Activated CD4-positive, alpha-beta T cell treated with anti-CD3 and anti-CD28 coated beads, Interleukin-2, amount 10 ng/mL, durations not matched to agents 7 days and 5 days (primary cell): ENCODE measurements at places on chromosomes 5 and 9. TPM values are rescaled to one million over a fixed set of nuclear protein-coding genes. Genes with fewer than 3 reads are reported as not detected.
A peak's percentile ranks its signal among the peaks of the same experiment; 100 is the strongest.

DNA sequence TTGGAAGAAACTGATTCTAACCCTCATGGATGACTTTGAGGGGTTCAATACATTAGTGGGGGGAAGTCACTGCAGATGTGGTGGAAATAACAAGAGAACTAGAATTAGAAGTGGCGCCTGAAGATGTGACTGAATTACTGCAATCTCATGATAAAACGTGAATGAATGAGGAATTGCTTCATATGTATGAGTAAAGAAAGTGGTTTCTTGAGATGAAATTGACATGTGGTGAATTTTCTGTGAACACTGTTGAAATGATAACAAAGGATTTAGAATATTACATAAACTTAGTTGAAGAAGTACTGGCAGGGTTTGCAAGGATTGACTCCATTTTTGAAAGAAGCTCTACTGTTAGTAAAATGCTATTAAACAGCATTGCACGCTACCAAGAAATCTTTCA lies 113.0 kb downstream of the UGCG start:
- peaks cover 21% of the 10 kb centered on the region for H3K4me1 ChIP-seq
- H3K4me3 ChIP-seq = no peak overlapping the region
- no peak overlapping the region for H3K27ac ChIP-seq
- peaks cover 14% of the 10 kb centered on the region for H3K27me3 ChIP-seq
- no peak for DNase-seq

DNA sequence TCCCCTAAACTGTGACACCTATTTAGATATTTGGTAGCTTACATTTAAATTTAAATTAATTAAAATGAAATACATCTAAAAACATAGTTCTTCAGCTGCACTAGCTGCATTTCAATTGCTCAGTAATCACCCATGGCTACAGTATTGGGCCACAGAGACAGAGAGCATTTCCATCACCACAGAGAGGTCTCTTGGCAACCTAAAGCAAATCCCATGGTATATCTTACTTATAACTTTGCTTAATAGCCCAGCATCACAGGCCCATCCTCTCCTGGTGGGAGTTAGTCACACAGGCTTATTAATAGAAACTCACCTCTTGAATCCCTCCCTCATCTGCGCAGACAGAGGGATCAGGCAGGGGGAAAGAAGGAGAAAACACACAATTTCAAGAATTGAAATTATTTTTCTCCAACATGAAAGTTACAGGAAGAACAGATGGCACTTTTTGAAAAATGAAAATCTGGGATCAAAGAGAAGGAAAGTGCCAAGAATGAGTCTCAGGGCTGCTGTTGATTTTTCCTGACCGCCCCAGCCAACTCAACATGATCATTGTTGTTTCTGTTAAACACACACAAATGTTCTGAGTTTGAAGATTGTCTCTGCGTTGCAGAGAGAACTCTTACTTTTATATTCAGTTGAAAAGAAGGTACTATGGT lies 144.6 kb downstream of the CMYA5 start:
- no peak overlapping the region for H3K27ac ChIP-seq
- no peak overlapping the region for H3K4me3 ChIP-seq
- H3K27me3 ChIP-seq = peaks cover 5% of the 10 kb centered on the region
- no peaks in the 10 kb centered on the region for H3K4me1 ChIP-seq

Gene TEK
- total RNA-seq = not detected

- no peak overlapping the region for H3K4me3 ChIP-seq
- no peaks in the 10 kb centered on the region for H3K27me3 ChIP-seq
- no peak for DNase-seq
- H3K27ac ChIP-seq = no peak overlapping the region
- H3K4me1 ChIP-seq = no peaks in the 10 kb centered on the region
- no peaks in the 10 kb centered on the region for H3K36me3 ChIP-seq
These were observed 16.7 kb downstream of the P4HA2 start for GRCh38 chr5:132210944-132211343.

Gene FREM1
- total RNA-seq = not detected

DNA sequence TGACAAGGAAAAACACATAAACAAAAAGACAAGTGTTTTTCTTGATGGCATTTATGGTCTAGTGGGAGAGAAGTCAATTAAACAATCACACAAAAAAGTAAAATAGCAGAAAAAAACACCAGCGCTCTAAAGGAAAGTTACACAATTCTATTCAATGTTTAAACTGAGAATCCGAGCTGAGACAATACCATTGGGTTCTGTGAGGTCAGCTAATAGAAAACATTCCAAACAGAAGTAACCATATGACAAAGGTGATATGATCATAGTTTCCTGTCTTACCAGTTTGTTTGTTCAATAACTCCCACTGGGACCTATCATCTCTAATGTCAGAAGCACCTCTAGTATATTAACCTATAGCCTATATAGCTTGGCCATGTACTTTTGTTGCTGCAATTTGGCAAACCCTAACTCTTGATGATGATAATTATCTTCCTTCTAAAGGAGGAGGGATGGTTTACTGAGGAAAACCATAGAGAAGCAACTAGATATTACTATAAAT lies 1030.0 kb downstream of the CDH12 start:
- H3K27me3 ChIP-seq = no peaks in the 10 kb centered on the region
- no peaks in the 10 kb centered on the region for H3K4me1 ChIP-seq
- no peaks in the 10 kb centered on the region for H3K36me3 ChIP-seq
- no peak for DNase-seq
- no peak overlapping the region for H3K4me3 ChIP-seq
- H3K27ac ChIP-seq = no peak overlapping the region

Gene WDR38
- total RNA-seq = not detected

Gene SLC6A18
- total RNA-seq = not detected

GRCh38 chr5:179228341-179229121 lies 116.7 kb downstream of the ADAMTS2 start:
- no peaks in the 10 kb centered on the region for H3K4me1 ChIP-seq
- no peak overlapping the region for H3K27ac ChIP-seq
- H3K27me3 ChIP-seq = no peaks in the 10 kb centered on the region
- no peak overlapping the region for H3K4me3 ChIP-seq
- H3K36me3 ChIP-seq = no peaks in the 10 kb centered on the region
- no peak for DNase-seq

DNA sequence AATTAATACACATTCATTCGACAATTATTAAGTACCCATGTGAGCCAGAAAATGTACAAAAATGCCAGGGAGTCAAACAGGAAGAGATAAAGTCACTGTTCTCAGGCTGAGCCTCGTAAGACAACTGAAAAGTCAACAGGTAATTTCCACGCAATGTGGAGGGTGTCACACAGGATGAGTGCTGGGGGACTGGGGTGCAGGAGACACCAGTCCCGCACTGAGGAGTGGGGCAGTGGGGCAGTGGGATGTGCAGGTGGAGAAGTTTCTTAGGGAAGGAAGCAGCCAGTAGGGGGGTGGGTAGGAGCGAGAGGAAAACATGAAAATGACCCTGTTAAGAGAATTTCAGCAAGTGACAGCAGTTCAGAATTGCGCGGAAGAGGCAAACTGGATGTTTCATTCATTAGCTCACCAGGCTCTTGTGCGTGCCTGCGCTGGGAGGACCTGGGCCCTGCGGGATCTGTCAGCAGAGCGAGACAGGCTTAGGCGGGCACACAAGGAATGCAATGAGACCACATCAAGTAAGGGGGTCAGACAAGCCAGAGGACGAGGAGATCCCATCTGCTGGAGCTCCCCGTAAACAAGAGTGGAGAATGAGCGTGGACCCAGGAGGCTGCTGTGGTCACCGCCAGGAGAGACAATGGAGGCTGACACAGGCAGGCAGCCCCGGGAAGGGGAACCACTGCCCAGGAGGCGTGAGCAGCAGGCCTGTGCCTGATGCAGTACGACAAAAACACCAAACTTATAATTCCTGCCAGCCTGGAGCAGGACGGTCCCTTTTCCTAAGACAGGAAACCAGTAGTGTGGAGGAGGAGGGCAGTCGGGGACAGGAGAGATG lies 21.0 kb downstream of the CAMSAP1 start:
- no peaks in the 10 kb centered on the region for H3K36me3 ChIP-seq
- no peaks in the 10 kb centered on the region for H3K27me3 ChIP-seq
- DNase-seq = no peak
- peak overlapping the region; percentile 87 for H3K27ac ChIP-seq

DNA sequence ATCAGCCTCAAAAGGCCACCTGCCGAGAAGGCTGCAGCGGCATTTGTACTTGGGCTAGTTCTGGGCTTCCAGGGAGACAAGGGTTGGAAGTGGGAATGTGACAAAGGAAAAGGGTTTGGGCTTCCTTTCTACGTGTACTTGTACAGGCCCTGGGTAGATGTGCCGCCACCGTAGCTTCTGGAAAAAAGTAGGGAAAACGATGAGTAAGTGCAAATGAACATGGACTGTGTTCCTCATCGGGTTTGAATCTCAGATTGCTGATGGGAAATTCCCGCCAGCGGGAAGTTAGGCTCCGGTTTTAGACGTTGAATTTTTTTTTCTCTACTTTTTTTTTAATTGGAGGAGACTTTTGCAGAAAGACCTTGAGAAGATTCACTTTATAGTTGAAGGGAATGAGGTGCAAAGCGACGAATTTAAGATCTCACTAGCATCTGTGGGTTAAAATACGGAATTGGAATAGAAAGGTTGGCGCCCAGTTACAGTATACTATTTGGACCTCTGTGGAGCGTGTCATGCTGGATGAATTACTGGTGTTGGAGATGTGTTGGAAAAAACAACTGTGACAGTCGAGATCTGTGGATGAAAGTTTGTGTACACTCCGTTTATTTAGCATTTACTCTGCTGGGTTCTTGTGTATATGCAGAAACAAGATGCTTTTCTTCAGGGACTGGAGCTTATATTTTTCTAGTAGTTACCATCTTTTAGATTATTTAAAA lies 1.2 kb downstream of the G3BP1 start:
- peak overlapping the region; percentile 81 for H3K4me3 ChIP-seq
- H3K4me1 ChIP-seq = peaks cover 50% of the 10 kb centered on the region
- peaks cover 31% of the 10 kb centered on the region for H3K36me3 ChIP-seq
- peak overlapping the region; percentile 94 for H3K27ac ChIP-seq

Gene PCDHB12
- total RNA-seq = not detected

DNA sequence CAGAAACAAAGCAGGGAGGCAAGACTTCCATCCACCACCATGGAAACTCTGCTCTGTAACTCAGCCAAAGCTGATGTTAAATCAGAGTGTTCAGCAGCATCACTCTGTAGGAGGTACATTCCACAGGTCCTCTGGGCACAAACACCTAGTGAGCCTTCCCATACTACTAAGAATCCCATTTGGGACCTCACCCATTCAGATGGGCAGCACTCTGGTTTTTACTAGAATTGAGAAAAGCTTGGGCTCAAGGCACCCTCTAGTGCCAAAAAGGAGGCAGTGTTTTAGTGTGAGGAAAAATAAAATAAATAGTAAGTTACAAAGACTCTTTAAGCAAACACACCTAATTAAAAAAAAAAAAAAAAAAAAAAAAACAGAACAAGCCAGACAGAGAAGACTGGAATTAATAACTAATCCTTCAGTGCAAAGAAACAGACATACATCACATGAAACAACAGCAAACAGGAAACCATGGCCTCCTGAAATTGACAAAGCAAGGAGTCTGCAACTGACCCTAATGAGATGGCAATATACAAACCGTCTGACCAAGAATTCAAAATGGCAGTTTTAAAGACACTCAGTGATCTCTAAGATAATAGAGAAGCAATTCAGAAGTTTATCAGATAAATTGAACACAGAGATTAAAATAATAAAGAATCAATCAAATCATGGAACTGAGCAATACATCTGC lies 159.5 kb downstream of the GNA14 start:
- no peak overlapping the region for H3K4me3 ChIP-seq
- DNase-seq = peak; percentile 18
- peaks cover 9% of the 10 kb centered on the region for H3K36me3 ChIP-seq

Gene ANXA1
- total RNA-seq = 106 TPM

DNA sequence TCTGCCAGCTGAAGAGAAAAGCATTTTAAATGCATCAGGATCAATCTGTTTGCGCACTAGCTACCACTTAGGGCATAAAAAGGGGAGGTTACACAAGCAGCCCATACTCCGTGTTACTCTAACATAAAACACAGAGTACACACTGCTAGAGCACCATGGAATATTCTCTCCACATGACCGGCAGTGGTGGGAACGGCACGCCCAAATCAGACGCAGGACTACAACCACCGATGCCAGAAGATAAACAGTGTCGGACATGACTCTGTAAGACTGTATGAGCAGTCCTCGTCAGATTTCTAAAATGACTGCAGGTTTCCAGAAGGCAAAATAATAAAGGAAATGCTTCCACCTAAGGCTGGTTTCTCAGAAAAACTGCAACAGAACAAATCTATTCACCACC lies 40.0 kb downstream of the CDK5RAP2 start:
- no peak overlapping the region for H3K27ac ChIP-seq
- H3K27me3 ChIP-seq = no peaks in the 10 kb centered on the region
- no peak overlapping the region for H3K4me3 ChIP-seq
- no peak for DNase-seq
- peaks cover 60% of the 10 kb centered on the region for H3K36me3 ChIP-seq
- H3K4me1 ChIP-seq = no peaks in the 10 kb centered on the region

DNA sequence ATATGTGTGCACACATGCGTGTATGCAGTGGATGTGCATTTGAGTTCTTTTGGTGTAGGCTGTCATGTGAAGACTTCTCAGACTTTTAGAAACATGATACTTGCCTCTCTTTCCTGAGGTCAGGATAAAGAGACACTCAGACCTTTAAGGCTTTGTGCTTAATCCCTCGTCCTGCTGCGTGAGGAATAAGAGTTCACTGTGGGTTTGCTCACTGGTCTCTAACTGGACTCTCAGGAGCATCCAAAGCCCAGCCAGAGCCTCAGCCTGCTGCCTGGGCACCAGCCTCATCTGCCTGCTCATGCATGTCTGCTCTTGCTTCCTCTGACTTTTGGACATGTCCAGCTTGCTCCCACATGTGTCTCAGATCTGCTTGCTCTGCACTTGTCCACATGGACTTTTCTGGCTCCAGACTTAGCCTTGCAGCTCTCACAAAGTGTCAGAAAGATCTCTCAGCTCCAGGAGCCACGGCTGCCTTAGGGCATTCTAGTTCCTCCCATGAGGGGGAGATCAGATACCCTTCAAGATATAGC lies 65.1 kb upstream of the ZNF366 start:
- no peak for DNase-seq
- H3K4me3 ChIP-seq = no peak overlapping the region
- H3K36me3 ChIP-seq = no peaks in the 10 kb centered on the region
- H3K4me1 ChIP-seq = no peaks in the 10 kb centered on the region

- H3K27ac ChIP-seq = no peak overlapping the region
- DNase-seq = no peak
- no peaks in the 10 kb centered on the region for H3K27me3 ChIP-seq
- no peaks in the 10 kb centered on the region for H3K36me3 ChIP-seq
These were observed 152.5 kb downstream of the CDH10 start for GRCh38 chr5:24492229-24492628.

GRCh38 chr9:88221105-88221504 lies 82.8 kb upstream of the SPATA31C2 start:
- peaks cover 4% of the 10 kb centered on the region for H3K27me3 ChIP-seq
- H3K4me3 ChIP-seq = no peak overlapping the region
- no peaks in the 10 kb centered on the region for H3K36me3 ChIP-seq

Gene BTNL8
- not detected for total RNA-seq

Gene MEIKIN
- total RNA-seq = not detected

GRCh38 chr5:64156261-64156660 lies 9.4 kb upstream of the RNF180 start:
- no peak overlapping the region for H3K4me3 ChIP-seq
- H3K27me3 ChIP-seq = no peaks in the 10 kb centered on the region
- no peak for DNase-seq
- H3K4me1 ChIP-seq = no peaks in the 10 kb centered on the region
